Skeletal muscle cell (primary cell): ENCODE measurements at places on chromosomes 11 and 22.

DNA sequence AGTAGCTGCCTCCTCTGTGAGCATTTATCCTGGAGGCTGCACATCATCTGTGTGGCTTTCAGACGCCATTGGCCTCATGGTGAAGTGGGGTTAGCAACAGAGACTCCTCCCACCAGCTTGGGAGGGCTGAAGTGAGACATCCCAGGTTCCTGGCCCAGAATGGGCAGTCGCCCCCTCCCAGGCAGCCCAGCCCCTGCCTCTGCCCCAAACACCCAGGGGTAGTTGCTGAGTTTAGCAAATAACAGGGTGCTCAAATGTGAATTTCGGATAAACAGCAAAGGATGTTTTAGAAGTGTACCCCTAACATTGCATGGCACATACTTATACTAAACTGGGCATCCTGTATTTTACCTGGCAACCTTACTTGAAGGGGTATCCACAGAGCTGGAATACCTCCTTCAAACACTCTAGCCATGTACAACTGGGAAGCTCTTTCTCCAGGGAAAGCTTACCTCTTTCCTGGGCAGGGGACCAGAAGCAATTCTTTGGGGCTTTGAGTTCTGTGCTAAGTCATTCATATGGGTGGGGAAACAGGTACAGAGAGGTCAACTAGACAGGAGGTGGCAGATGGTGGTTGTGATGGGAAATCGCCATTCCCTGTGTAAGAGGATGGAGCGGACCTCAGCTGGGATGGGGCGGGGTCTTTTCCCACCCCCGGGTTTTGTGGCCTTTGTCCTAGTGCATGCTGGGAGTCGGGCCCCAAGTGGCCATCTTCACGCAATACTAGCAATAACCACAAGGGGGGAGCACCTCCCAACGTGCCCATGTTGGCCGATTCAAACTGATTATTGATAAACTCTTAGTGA, 19.3 kb downstream of the MTFP1 start:
- no peak for DNase-seq

DNA sequence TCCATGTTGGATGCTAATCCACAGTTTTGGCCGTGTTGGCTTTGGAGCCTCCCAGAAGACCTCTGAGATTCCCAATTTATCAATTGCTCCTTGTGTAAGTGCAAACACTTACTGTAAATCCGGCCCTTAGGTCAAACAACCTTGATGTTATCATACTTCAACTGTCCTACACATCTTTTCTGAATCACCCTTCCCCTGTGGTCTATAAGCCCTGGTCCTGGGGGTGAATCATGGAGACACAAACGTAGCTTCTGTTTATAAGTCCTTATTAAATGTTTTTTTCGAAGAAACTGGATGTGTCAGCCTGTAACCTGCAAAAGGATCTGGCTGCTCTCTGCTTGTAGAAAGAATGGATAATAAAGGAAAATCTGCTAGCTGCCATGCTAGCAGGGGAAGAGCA, 1.7 kb upstream of the IL10RA start:
- no peak for DNase-seq

DNA sequence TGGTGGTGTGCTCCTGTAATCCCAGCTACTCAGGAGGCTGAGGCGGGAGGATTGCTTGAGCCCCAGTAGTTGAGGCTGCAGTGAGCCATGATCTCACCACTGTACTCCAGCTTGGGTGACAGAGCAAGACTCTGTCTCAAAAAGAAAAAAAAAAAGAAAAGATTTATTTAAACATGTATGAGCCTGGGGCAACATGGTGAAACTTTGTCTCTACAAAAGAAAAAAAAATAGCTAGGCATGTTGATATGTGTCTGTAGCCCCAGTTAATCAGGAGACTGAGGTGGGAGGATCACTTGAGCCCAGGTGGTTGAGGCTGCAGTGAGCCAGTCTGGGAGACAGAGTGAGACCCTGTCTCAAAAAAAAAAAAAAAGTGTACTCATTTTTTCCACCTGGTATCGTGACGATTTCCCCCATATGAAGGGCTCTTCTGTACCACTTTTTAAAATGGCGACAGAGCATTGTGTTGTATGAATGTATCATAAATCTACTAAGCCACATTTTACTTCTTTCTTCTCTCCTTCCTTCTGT, 16.4 kb upstream of the KCTD14 start:
- no peak for DNase-seq

- DNase-seq: no peak
Measured at GRCh38 chr11:74021998-74022397, 13.1 kb upstream of the UCP3 start.

DNA sequence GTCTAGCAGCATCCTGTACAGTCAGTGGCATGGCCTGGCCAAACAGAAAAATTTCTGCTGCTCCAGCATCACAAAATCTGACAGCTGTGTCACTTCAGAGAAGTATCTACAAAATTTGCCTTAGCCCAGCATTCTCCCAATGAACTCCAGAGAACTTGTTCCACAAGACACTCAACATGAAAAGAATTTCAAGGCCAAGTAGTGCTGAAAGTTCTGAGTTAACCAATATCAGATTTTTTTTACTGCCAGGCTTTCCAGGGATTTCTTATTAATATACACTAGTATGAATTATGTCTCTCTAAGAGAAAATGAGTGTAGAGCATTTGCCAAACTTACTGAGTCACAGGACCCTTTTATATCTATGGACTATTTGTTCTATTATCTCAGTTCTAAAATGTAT, 68.8 kb downstream of the OR5AK2 start:
- DNase-seq: no peak

- DNase-seq: no peak
Measured at GRCh38 chr22:43183496-43184277, 3.2 kb downstream of the TTLL12 start.

DNA sequence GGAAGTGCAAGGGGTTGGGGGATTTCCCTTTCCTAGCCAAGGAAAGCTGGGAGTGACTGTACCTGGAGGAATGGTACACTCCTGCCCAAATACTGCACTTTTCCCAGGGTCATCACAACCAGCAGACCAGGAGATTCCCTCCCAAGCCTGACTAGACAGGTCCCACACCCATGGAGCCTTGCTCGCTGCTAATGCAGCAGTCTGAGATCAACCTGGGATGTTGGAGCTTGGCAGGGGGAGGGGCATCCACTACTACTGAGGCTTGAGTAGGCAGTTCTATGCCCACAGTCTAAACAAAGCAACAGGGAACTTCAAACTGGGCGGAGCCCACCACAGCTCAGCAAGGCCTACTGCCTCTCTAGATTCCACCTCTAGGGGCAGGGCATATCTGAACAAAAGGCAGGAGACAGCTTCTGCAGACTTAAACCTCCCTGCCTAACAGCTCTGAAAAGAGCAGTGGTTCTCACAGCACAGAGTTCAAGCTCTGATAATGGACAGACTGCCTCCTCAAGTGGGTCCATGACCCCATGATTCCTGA, 58.5 kb downstream of the SLC22A9 start:
- no peak for DNase-seq

DNA sequence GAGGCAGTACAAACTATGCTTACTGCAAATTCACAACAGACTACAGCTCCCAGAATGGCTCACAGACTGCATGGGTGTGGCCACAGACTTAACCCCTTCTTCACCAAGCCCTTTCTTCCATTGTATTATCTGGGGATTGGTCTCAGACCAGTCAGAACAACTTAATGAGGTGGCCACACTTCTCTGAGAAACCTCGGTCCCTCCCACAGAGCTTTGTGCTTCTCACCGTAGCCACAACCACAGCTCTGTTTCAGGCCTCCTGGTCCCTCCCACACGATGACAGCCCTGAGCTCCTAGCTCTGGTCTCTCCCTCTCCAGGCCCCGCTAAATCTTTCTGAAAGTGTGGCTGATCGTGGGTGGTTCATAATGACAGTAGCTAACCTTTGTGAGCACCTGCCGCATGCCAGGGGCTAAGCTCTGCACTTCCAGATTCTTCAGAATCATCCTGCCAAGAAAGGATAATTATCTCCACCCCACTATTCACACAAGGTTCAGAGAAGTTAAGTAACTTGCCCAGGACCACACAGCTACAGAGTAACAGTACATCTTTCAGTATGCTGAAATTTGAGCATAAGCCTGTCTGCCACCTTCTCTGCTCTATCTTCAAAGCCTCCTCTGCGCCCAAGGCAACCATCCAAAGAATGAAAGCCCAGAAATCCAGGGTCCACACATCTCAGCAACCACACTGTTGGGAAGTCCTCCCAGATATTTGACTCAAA, 5.4 kb downstream of the PDE2A start:
- no peak for DNase-seq

DNA sequence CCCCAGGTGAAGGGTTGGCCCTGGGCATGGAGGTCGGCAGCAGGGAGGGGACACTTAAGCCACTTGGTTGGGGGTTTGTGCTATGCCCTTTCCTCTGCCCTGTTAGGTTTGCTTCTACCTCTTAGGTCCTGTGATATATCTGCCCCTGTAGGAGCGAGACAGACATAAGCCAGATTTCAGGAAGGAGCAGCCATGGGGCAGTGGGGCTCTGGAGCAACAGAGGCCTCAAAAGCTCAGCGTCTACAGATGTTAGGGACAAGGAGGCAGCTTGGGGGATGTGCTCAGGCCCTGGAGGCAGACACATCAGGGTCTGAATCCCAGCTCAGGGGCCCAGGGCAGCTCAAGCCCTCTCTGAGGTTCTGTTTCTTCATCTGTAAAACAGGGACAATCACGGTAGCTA, 27.2 kb upstream of the KCNQ1OT1 start:
- no peak for DNase-seq
